WTC11 (cell line): ENCODE measurements at places on chromosomes 7 and 10.

DNA sequence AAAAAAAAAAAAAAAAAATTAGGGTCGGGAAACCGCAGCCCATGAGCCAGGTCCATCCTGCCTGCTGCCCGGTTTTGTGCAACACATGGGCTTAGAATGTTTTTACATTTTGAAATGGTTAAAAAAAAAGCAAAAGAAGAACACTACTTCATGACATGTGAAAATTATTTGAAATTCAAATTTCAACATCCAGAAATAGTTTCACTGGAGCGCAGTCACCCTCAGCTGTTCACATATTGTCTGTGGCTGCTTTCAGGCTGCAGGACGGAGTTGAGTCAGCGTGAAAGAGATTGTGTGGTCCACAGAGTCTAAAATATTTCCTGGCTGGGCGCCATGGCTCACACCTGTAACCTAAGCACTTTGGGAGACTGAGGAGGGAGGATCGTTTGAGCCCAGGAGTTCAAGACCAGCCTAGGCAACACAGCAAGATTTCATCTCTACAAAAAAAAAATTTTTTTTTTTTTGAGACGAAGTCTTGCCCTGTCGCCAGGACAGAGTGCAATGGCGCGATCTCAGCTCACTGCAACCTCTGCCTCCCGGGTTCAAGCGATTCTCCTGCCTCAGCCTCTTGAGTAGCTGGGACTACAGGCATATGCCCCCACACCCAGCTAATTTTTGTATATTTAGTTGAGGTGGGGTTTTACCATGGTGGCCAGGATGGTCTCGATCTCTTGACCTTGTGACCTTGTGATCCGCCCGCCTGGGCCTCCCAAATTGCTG, 63.9 kb upstream of the ECHDC3 start:
- DNase-seq: no peak

- DNase-seq: no peak
Observed at GRCh38 chr7:121940918-121941317, 68.0 kb downstream of the PTPRZ1 start.

DNA sequence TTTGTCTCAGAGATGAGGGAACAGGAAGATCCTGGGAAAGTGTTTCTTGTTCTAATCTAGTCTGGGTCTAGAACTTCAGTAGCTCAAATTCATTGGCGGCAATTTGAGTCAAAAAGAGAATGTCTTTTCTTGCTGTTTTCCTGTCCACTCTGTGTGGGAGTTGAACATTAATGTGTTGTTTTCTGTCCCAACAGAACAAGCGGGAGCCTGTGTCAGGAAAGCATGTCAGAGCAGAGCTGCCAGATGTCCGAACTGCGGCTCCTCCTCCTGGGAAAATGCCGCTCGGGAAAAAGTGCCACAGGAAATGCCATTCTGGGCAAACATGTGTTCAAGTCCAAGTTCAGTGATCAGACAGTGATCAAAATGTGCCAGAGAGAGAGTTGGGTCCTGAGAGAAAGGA, 16.0 kb downstream of the GIMAP8 start:
- no peak for DNase-seq

DNA sequence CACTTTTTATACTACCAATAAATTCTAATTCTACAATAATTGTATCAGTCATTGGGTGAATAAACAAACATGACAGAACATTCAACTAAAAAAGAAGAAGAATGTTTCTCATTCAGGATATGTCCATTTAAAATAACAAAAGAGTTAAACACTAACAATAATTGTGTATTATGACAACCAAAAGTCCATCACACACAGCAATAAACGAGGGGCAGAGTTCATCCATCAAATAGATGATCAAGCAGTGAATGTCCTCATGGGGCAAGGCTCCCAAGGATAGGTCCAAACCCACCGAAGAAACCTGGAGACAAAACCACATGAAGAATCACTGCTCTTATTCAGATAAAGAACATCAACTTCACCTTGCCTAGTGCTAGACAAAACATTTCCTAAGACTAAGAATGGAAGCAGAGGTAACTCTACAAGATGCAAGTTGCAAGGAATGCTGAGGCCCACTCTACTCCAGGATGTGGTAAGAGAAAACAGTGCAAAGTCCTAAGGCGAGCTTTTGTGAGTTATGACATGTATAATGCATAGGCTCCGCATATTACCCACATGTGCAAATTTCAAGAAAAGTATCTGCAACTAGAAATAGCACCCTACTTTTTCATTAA, 115.1 kb downstream of the PARD3 start:
- no peak for DNase-seq

DNA sequence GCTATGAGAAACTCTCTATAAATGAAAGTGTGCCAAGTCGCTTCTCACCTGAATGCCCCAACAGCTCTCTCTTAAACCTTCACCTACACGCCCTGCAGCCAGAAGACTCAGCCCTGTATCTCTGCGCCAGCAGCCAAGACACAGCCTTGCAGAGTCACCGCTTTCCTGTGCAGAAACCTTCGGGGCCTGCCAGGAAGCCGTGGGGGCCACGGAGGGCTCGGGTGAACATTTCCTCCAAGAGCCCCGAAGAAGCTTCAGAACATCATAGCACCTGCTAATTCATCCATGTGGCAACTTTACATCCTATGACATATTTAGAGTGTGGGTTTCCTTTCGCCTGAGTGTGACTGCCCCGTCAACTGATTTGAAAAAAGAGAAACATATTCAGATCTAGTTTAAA, 55.7 kb upstream of the PRSS58 start:
- DNase-seq: no peak
